ENCODE measurements at places on chromosomes 7 and 10. TPM values are rescaled to one million over a fixed set of nuclear protein-coding genes. Genes with fewer than 3 reads are reported as not detected.

SPDYE2 gene
- polyA plus RNA-seq, result 0.17 TPM

PNLIPRP2 gene
- 0.44 TPM for polyA plus RNA-seq

NFE2L3 gene
- 0.48 TPM for polyA plus RNA-seq

PPP1R9A gene
- 15.6 TPM for polyA plus RNA-seq

CYP3A5 gene
- polyA plus RNA-seq, result 55.3 TPM

STK31 gene
- polyA plus RNA-seq, result 0.40 TPM

LRRN3 gene
- polyA plus RNA-seq, result 21.1 TPM

NUP42 gene
- polyA plus RNA-seq, result 31.1 TPM

AMPH gene
- polyA plus RNA-seq, result 1.7 TPM

SYT15 gene
- 0.72 TPM for polyA plus RNA-seq

ASZ1 gene
- polyA plus RNA-seq, result not detected

EPO gene
- polyA plus RNA-seq, result not detected

GATA3 gene
- 5.4 TPM for polyA plus RNA-seq

CYP2W1 gene
- polyA plus RNA-seq, result 0.70 TPM

HYAL4 gene
- polyA plus RNA-seq, result not detected

SPDYE1 gene
- not detected for polyA plus RNA-seq

Data from adrenal gland (tissue), 19 donors.